ENCODE measurements at places on chromosomes 6 and 20.

GRCh38 chr6:169084067-169084466 lies 169.6 kb downstream of the THBS2 start:
- DNase-seq = no peak

DNA sequence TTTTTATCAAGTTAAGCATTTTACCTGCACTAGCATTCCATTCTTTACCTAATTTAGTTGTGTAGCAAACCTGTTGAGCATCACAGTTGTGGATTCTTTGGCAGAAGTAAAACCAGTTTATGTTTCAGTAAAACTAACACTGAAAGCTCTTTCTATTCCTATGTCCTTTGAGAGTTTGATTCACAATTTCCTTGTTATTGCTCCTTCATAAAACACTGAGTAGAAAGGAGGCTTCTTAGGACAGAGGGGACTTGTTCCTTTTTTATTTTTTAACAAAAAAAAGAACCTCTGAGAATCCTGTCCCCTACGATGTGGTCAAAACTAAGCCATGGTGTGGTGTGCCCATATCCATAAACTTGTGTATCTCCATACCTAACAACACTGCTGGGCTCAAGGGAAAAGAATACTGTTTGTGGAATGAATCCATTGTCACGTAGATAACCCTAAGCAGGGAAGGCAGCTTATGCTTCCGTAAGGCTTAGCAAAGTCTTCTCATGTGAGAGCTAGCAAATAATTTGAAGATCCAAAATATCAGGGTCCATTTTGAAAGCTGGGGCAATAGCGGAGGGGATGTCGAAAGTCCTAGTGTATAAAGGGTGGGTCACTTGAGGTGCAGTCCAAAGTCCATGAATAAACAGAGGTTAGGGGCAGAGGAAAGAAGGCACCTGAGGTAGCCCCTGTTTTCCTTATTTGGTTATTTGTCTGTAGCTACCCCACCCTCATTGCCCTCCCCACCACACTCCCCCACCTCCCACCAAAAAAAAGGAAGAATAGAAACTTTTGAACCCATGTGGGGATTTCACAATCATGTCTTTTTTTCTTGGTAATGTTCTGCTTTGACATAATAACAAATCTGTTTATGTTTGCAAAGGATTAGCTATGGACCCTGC lies 71.0 kb downstream of the PLAGL1 start:
- no peak for DNase-seq

DNA sequence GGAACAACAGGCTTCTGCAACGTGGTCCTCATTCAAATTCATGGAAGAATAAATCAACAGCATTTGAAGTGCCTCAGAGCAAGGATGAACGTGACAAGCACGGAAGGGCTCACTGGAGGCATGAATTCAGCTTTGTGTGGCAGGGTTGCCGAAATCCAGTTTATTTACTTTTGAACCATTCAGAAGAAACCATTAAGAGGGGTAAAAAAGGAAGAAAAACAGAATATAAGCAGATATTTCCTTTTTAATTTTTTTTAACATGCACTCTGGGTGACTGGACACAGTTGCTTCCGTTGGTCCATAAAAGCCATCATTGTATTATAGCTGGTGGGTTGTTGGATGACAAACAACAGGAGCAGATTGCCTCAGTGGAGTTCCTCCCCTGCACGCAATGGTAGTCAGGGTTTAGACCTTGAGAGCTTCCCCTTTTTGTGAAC lies 17.3 kb upstream of the SNRPB2 start:
- DNase-seq = no peak

DNA sequence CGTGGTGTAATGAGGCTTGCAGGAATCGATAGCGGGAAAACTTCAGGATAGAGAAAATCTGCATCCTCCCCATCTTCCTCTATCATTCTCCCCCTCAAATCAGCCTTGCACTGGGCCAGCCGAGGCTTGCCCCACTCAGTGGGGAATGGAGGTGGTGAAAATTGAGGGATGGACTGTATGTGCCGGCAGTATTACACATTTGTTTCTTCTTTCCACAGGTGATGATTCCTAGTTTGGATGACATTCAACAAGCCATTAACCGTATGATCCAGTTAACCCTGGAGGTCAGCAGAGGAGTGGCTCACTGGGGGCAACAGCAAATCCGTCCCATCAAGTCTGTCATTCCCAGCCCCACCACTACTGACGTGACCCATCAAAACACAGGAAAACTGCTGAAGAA lies 100.1 kb downstream of the DNAH8 start:
- DNase-seq = no peak

- DNase-seq = no peak
Observed at GRCh38 chr6:101080597-101080996, 199.5 kb upstream of the ASCC3 start.

- no peak for DNase-seq
Observed at GRCh38 chr6:157614026-157614568, 208.9 kb upstream of the SNX9 start.

GRCh38 chr6:113894712-113895674 lies 37.8 kb downstream of the MARCKS start:
- DNase-seq = no peak

- DNase-seq = no peak
Observed at GRCh38 chr20:50837532-50838321, 42.9 kb downstream of the BCAS4 start.

- DNase-seq = no peak
Observed at GRCh38 chr6:56807326-56807988, 147.4 kb upstream of the BEND6 start.

GRCh38 chr20:11234181-11234580 lies 560.4 kb upstream of the JAG1 start:
- DNase-seq = no peak

- no peak for DNase-seq
Observed at GRCh38 chr6:3165631-3166534, 8.5 kb upstream of the TUBB2A start.

DNA sequence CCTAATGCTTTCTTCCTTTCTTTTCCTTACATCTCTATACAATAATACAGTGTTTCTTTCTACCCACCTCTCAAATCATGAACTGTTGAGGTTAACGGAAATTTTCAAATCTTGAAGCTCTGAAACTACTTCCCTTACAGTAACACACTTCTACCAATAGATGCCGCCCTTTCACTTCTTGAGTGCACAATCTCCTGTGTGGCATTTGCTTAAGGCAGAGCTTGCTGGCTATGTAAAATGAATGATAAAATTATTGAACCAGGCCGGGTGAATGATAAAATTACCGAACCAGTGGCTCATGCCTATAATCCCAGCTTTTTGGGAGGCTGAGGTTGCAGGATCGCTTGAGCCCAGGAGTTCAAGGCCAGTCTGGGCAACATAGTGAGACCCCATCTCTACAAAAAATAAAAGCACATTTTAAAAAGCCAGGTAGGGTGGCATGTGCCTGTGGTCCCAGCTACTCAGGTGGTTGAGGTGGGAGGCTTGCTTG lies 56.8 kb downstream of the KCNS1 start:
- peak; percentile 88 for DNase-seq

- DNase-seq = no peak
Observed at GRCh38 chr6:165675120-165675519, 12.1 kb upstream of the PDE10A start.

DNA sequence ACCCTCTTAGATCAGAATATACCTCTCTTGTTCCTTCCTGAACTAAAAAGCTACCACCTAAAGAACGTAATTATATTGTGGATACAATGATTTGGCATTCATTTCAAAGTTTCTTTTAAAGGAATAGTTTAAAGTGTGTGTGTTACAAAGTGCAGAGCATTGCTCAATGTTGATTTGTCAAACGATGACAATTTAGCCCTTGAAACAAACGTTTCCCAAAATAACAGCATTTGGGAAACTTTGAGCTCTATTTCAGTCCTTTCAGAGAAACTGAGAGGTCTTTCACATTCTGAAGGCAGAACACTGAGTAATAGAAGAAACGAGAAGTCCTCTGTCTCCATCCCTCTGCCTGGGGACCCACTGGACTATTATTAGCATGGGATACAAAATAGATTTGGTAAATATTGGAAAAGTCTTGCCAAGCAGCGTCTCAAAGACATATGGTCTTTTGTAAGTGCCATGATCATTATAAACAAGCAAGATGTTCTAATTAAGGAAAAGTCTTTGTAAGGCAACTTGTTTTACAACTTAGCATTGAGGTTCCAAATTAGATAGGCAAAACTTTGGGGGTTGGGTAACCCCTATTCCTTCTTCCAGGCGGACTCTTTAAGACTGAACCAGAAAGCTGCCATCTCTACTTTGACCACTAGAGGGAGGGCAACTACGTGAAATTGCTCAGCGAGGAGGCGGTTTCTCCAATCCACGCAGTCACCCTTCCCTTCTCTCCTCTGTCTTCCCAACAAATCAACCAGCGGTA lies 208.8 kb downstream of the RNF144B start:
- peak; percentile 80 for DNase-seq

DNA sequence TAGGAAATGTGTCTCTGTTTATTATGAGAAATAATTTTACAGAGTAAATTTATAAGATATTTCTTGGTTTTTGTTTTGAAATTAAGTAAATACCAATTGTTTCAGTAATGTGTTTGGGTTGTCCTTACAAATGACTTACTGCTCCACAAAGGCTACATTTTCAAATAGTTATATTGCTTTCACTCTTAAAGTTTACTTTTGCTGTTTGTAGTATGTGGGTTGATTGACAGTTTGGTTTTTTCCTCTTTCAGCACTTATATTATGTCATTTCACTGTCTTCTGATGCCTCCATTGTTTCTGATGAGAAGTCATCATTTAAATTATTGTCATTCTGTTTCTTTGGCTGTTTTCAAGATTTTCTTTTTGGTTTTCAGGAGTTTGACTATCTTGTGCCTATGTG lies 34.9 kb upstream of the SUMO4 start:
- no peak for DNase-seq

GRCh38 chr6:137811121-137811915 lies 55.7 kb upstream of the TNFAIP3 start:
- DNase-seq = peak; percentile 26

DNA sequence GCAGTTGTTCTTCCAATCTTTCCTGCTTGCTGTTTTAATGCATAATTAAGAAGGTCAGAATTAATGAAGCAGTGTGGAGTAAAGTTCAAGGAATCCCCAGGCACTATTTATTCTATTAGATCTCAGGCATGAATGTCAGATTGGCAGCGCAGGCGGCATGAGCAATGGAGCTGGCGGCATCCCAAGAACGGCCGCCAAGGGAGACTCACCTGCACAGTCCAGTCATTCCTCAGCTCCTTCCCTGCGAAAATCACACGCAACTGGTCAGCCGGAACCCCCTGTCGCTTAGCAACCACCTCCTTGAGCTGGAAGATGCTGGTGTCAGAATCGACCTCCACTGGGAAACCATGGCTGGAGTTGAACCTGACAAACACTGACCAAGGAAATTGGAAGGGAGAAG lies 284.5 kb downstream of the PRKN start:
- peak; percentile 14 for DNase-seq

- peak; percentile 44 for DNase-seq
Observed at GRCh38 chr6:34223381-34223955, 13.2 kb upstream of the HMGA1 start.

All from T47D (cell line).